Urinary bladder (tissue), 4 donors: ENCODE measurements at places on chromosomes 12 and 14. TPM values are rescaled to one million over a fixed set of nuclear protein-coding genes. Genes with fewer than 3 reads are reported as not detected.
A peak's percentile ranks its signal among the peaks of the same experiment; 100 is the strongest.

DNA sequence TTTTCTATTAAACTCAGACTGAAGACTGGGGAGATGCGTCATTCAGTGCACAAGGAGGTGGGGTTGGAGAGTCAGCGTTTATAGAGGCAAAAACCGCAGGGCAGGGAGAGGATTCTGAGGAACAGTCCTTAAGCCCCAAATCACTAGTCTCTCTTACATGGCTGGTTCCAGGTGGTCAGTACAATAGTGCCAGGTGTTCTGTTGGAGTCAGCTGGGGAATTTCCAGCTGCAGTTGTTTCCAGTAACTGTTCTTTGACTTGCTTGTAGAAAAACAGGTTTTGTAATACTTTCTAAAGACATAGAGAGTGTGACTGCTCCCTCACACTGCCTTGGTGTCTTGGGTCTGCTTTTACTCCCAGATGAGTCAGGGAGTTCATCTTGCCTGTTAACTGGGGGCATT is 192.2 kb downstream of the TMTC3 start:
- no peak for DNase-seq

- DNase-seq: peak; percentile 57
These were observed 1.2 kb upstream of the PTGER2 start for GRCh38 chr14:52312931-52313355.

DNA sequence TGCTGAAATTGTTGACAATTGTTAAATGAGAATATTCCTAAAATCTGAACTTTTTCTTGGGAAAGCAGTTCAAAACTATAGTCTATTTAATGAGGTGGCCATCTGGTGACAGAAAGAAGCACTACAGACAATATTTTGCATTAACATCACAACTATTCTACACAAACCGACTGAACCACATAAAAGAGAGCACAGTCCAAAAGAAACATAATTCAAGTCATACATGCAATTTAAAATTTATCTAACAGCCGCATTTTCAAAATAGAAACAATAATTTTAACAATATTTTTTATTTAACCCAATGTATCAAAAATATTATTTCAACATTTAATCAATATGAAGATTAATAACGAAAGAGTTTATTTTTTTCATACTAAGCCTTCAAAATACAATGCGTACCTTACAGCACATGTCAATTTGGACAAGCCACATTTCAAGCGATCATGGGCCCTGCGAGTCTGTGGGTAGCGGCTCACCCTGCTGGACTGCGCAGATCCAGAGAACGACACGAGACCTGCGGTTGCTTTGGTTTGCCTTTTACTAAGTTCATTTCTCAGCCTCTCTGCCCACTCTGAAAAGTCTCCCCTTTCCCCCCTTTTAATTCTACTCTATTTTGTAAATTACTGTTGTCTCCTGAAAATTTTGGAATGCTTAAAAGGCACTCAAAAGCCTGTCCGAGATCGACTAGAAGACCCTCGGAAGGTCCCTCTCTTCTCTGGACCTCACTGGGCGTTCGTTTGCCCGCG is 947 bp upstream of the LRRC9 start:
- no peak for DNase-seq

DNA sequence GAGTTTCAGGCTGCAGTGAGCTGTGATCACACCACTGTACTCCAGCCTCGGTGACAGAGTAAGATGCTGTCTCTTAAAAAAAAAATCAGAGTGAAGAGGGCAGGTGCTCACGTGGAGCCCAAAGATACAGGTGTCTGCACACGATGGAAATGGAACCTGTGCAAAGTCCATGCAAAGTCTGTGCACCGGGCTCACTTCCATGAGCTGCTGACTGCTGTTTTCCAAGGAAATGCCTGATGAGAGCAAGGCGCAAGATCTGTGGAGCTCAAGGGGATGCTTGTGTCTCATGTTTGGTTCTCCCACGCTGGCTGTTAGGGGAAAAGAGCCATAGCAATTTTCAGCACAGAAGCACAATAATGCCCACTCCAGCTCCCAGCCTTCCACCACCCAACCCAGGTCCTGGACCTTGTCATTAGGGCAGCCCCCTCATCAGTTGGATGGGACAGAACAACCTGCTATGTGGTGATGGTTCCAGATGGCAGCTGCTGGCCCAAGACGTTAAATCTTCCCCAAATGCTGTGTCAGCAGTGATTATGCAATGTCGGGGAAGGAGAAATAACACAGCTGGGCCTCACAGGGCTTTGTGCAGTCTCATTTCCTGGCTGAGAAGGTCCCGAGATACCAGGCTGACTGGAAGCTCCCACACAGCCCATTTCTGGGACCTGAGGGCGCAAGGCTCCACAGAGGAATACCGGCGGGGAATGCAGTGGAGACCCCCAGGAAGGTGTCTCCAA is 27.9 kb upstream of the DICER1 start:
- no peak for DNase-seq

GRCh38 chr12:103620395-103620794 is 33.3 kb downstream of the STAB2 start:
- no peak for DNase-seq

DNA sequence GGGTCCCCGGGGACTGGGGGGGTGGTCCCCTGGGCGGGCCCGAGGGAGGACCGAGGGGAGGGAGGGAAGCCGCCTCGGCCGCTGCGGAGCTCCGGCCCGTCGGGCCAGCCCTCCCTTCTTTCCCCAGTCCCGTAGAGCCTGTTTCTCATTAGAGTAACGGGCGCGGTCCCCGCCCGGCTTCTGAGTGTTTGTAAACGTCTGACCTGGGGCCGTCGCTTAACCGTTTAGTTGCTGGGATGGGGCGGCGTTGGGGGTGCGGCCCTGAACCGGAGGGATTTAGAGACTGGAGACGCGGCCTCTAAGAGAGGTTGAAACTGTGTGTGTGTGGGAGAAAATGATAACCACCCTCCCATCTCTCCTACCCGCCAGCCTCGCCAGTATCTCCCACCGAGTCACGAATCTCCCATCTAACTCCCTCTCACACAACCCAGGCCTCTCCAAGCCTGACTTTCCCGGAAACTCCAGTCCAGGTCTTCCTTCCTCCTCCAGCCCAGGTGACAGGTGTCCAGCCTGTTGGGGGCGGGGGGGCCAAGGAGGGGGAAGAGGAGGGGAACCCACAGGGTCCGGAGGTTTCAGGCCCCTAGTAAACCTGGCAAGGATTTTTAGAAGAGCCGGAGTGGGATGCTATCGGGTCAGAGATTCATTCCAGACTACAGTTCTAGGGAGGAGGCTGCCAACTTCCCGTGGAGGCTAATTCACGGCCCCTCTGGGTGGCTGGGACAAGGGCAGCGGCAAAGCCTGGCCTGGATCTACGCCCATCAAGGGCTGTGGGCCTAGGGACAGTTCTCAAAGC is 1.1 kb upstream of the NFATC4 start:
- DNase-seq: peak; percentile 93

GRCh38 chr14:71245659-71246361 is 338.6 kb downstream of the PCNX1 start:
- no peak for DNase-seq

Gene GALNT6
- 1.1 TPM for total RNA-seq

GRCh38 chr12:22034709-22035506 is 11.1 kb upstream of the CMAS start:
- no peak for DNase-seq

Gene MAP3K9
- total RNA-seq: 2.7 TPM

Gene SLC39A9
- 108 TPM for total RNA-seq

DNA sequence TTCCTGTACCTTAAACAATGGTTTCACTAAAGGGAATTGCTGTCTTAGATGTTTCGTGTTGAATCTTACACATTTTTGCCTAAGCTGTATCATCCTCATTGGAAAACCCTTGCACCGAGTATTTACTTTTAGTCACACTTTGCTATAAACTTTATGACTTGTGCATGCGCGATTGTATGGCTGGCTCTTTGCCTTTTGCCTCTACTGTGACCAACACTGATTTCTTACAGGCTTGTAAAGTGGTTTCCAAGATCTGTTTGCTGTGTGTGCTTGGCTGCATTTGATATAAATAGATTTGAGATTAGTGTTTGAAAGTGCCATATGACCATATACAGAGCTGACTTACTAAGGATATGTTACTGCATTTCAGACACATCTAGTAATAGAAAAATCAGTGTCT is 40.5 kb downstream of the RASSF3 start:
- no peak for DNase-seq

- DNase-seq: no peak
These were observed 14.9 kb upstream of the IRF2BPL start for GRCh38 chr14:77043177-77043983.

DNA sequence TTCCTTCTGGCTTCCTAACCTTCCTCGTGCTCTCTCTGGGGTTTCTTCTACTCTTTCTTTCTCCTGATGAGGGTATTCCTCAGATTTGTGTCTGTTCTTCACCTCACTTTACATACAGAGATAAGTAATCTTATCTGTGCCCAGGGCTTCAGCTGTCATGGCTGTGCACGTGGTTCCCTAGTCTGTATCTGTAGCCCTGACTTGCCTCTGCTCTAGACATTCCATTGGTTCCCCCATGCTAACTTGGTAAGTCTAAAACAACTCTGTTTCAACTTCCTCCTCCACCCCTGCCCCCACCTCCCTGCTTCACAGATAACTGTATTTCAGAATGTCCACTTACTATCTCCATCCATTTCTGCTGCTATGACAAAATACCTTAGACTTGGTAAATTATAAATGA is 10.8 kb downstream of the DIP2B start:
- DNase-seq: no peak

- no peak for DNase-seq
These were observed 50.5 kb downstream of the ADIPOR2 start for GRCh38 chr12:1741154-1741949.

Gene FCF1
- 38.0 TPM for total RNA-seq

DNA sequence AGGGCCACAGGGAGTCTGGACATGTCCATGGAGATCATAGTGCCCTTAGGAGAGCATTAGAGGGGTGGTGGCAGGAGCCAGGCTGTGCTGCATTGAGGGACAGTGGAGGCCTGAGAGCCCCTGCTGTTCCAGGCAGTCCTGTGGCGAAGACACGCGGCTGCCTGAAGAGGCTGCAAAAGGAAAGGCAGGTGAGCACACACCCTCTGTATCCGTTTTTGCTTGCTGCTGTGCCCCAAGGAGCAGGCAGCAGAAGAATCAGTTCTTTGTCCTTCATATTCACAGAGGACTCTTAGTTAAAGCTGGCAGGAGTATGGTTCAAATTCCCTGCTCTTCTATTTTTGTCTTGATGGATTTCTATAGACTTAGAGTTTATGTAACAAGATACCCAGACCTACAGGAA is 4.5 kb downstream of the SLC35E3 start:
- DNase-seq: no peak

- DNase-seq: no peak
These were observed 84.4 kb upstream of the NEDD1 start for GRCh38 chr12:96822641-96823040.

GRCh38 chr12:122203301-122204166 is at the start of gene B3GNT4:
Gene B3GNT4 (plus strand): TSS chr12:122203709. CDS start chr12:122204619, 910 bp downstream.
- no peak for DNase-seq

Gene B4GALNT1
- 3.6 TPM for total RNA-seq

Gene NGB
- total RNA-seq: not detected

DNA sequence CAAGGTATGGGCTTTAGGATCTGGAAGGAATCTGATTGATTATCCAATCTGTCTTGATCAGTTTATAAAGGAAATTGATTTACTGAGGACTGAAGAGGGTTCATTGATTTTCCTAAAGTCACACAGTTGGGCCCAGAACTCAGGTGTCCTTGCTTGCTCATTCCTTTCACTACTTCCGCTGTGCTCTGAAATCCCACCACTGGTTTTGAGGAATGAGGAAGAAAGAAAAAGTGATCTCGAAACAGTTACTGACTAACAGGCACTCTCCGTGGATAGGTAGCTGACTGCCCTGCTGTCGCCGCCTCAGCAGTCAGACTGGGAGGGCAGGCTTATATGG is at the start of gene FITM1:
Gene FITM1, plus strand, starts transcription at position 280 of the 337 bp plus-strand sequence. CDS start 905 bp downstream, outside the sequence.
- DNase-seq: no peak

Gene WIF1
- total RNA-seq: 2.9 TPM

DNA sequence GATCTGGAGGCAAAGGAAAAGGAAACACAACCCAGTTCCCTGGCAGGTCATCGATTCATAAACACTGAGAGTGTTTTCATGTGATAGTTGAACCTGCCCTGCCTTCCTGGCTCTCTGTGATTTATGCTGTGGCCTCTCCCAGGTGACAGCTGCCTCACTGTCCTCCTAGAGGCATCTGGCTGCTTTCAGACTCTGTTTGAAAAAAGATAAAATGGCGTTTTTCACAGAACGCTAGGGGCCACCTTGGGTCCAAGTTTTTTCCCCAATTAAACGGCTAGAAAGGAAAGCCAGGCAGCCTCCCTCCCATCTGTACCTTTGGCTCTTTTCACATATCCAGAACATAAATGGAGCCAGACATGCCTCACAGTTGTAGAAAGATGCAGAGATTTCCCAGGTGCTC is 252.6 kb upstream of the CCDC196 start:
- DNase-seq: no peak

GRCh38 chr12:92080911-92081285 is 64.7 kb downstream of the BTG1 start:
- DNase-seq: no peak

Gene SERPINA12
- total RNA-seq: not detected

Gene PRH2
- not detected for total RNA-seq

GRCh38 chr14:52023518-52023917 is 34.2 kb downstream of the RTRAF start:
- DNase-seq: no peak

- no peak for DNase-seq
These were observed 11.7 kb downstream of the ITPR2 start for GRCh38 chr12:26821212-26821701.
